Chondrocyte (in vitro differentiated cells): ENCODE measurements at places on chromosomes 12 and 14. TPM values are rescaled to one million over a fixed set of nuclear protein-coding genes. Genes with fewer than 3 reads are reported as not detected.

Gene CLEC4E
- total RNA-seq = 0.90 TPM in 1 of 3 replicates, not detected in the others

Gene HVCN1
- 1.2 to 1.3 TPM (median 1.2 TPM) in 3 replicates for total RNA-seq

Gene ANKRD33
- total RNA-seq = not detected in 3 replicates

Gene TMEM233
- not detected in 3 replicates for total RNA-seq

Gene LMO3
- total RNA-seq = 0.31 to 0.57 TPM in 2 of 3 replicates, not detected in the other

Gene KRT73
- total RNA-seq = not detected in 3 replicates

Gene ATP2B1
- total RNA-seq = 47.4 to 55.2 TPM (median 49.7 TPM) in 3 replicates

Gene SLC8A3
- total RNA-seq = 0.12 to 0.21 TPM (median 0.17 TPM) in 3 replicates

Gene TMTC2
- 1.4 to 8.9 TPM (median 1.9 TPM) in 3 replicates for total RNA-seq

Gene TSPAN11
- total RNA-seq = 0.87 to 1.9 TPM (median 0.95 TPM) in 3 replicates

Gene TMCC3
- total RNA-seq = 0.17 to 0.65 TPM (median 0.59 TPM) in 3 replicates

Gene MLEC
- 143 to 204 TPM (median 144 TPM) in 3 replicates for total RNA-seq

Gene TEX22
- total RNA-seq = 0.60 to 2.9 TPM (median 2.2 TPM) in 3 replicates

Gene SPRYD4
- 1.5 to 2.7 TPM (median 1.6 TPM) in 3 replicates for total RNA-seq

Gene CLEC1B
- total RNA-seq = not detected in 3 replicates

Gene VPS29
- total RNA-seq = 83.0 to 93.9 TPM (median 90.4 TPM) in 3 replicates

Gene IL31
- total RNA-seq = not detected in 3 replicates

Gene OR4K5
- not detected in 3 replicates for total RNA-seq
